ENCODE measurements at places on chromosomes 4 and X.
A peak's percentile ranks its signal among the peaks of the same experiment; 100 is the strongest.

- no peak for DNase-seq
These were observed 86.0 kb downstream of the SCD5 start for GRCh38 chr4:82712561-82712960.

DNA sequence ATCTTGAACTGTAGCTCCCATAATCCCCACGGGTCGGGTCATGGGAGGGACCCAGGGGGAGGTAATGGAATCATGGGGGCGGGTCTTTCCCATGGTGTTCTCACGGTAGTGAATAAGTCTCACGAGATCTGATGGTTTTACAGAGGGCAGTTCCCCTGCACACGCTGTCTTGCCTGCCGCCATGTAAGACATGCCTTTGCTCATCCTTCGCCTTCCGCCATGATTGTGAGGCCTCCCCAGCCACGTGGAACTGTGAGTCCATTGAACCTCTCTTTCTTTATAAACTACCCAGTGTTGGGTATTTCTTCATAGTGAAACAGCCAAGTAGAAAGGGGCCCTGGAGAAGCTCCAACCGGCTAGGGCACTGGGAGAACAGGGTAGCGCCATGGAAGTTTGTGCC lies 12.3 kb downstream of the CTAG1A start:
- DNase-seq, result no peak

DNA sequence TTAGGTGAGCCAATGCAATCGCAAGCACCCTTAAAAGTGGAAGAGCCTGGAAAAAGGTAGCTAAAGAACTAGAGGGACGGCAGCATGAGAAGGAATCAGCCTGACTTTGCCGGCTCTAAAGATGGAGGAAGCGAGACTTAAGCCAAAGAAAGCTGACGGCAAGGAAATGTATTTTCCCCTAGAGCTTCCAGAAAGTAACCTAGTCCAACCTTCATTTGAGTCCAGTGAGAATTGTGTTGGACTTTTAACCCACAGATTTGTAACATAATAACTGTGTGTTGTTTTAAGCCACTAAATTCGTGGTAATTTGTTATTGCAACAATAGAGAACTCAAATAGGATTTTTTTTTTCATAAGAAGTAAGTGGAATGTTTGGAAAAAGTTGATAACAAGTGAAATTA lies 212.7 kb upstream of the C1QTNF7 start:
- DNase-seq, result no peak

GRCh38 chr4:99655308-99656081 lies 2.1 kb downstream of the C4orf54 start:
- no peak for DNase-seq

DNA sequence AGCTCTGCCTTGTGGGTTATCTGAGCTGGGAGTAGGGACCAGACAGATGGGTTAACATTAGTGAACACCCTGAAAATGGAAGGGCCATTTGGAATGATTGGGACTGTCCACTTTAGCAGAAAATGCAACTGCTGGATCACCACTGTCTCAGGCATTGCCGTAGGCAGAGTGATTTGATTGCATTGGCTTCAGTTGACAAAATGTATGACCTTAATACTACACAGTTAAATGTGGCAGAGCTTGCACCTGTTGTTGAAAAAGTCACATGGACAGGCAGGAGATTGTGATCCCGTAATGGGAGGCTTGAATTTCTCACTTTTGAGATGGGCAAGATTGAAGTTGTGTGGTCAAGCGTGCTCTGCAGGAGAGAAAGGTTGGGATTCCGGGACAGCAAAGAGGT lies 166.5 kb upstream of the PUDP start:
- DNase-seq, result no peak

DNA sequence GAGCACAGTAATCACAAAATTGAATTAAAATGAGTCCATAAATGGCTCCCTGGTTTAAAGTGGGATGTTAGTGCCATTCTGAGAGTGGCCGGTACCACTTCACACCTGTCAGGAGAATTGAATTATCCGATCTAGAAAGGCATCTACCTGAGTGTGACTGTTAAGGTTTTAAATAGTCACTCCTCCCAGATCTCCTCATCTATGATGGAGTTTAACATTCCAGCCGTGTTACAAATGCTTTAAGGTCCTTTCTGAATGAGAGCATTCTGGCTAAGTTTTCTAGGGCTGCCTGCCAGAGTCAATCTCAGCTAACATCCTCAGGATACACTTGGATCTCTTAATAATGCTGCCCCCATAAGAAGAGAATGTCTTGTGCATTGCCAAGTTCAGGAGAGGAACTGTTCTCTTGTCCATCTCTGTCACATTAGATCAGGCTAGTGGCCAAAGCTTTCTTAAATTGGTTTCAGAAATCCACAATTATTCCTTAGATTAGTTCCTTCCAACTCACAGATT lies 231.1 kb downstream of the SLC39A8 start:
- no peak for DNase-seq

- no peak for DNase-seq
These were observed 22.4 kb upstream of the HPSE start for GRCh38 chr4:83356899-83357661.

- DNase-seq, result no peak
These were observed 68.8 kb upstream of the PPP1R2C start for GRCh38 chrX:42846741-42847140.

GRCh38 chrX:132737743-132738142 lies 220.7 kb downstream of the HS6ST2 start:
- DNase-seq, result peak; percentile 0

GRCh38 chr4:88054901-88055300 lies 47.5 kb downstream of the PKD2 start:
- no peak for DNase-seq

DNA sequence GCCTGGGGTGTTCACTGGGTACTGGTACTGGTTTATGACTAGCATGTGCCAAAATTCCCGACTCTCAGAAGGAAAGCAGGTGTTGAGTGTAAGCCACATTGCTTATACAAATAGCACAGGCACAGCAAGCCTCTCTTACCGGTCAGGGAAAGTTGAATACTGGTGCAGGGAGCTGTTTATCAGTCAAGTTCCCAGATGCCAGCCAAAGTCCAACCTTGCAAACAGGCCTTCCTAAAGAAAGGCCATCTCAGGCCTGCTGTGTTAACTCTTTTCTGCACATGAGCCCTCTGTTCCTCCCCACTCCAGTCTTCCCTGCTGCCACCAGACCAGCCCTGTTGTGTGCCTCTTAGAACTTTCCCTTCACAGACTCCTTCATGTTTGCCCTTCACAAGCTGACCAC lies 34.2 kb downstream of the PKD2 start:
- DNase-seq, result no peak

GRCh38 chr4:48196758-48197504 lies 62.9 kb upstream of the TXK start:
- DNase-seq, result no peak

DNA sequence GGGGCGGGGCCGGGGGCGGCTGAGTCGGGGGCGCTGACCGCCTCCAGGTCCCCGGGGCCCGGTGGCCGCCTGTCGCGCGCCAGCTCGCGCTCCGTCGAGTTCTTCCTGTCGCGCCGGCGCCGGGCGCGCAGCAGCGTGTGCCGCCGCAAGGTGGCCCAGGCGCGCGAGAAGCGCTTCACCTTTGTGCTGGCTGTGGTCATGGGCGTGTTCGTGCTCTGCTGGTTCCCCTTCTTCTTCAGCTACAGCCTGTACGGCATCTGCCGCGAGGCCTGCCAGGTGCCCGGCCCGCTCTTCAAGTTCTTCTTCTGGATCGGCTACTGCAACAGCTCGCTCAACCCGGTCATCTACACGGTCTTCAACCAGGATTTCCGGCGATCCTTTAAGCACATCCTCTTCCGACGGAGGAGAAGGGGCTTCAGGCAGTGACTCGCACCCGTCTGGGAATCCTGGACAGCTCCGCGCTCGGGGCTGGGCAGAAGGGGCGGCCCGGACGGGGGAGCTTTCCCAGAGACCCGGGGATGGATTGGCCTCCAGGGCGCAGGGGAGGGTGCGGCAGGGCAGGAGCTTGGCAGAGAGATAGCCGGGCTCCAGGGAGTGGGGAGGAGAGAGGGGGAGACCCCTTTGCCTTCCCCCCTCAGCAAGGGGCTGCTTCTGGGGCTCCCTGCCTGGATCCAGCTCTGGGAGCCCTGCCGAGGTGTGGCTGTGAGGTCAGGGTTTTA lies 1.5 kb downstream of the ADRA2C start:
- DNase-seq, result no peak

DNA sequence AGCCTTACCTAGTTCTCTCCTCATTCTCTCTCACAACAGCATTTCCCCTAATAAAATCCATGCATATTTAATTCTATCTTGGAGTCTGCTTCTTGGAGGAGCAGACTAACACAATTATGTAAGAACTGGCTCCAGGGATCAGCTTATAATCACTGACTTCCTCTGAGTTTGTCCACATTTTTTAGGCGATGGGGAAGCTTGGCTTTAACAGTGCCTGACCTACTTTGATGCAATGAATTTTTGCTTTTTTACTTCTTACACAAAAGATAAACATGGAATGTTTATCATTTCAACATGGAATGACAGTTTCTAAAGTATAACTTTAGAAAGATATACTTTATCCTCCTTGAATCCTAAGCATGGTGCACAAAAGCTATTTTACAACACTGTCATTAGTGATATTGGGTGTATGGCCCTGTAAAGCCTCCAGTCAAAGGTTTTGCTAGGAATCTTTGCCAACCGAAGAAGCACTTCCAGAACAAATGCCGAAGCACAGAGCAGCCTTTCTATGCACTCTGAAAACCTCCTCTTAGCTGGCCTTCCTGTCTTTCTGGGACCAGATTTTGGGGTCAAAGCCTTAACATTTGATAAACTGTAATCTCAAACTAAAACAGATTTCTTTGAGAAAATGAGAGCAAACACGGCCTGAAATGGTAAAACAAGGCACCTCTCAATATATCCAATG lies 736 bp downstream of the BDH2 start:
- no peak for DNase-seq

GRCh38 chrX:119391279-119391678 lies 7.9 kb upstream of the SLC25A43 start:
- DNase-seq, result no peak

DNA sequence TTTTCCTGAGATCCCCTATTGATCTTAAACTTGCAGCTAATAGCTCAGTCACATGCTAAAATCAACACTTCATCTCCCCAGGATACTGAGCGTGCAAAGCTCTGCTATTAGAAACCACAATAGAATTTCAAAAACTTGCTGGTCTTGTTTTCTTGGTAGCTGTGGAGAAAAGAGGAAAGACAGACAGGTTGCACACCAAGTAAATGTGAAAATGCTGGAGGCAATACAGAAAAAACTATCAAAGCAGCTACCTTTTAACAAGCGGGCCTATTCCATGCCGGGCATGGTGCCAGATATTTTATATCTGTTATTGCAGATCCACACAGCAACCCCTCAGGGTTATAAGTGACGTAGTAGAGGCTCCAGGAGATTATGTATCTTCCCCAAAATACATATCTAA lies 171.9 kb downstream of the DCTD start:
- no peak for DNase-seq

- DNase-seq, result no peak
These were observed 775.4 kb downstream of the STPG2 start for GRCh38 chr4:97367878-97368277.

- no peak for DNase-seq
These were observed 51.6 kb downstream of the NFKB1 start for GRCh38 chr4:102552781-102553180.

DNA sequence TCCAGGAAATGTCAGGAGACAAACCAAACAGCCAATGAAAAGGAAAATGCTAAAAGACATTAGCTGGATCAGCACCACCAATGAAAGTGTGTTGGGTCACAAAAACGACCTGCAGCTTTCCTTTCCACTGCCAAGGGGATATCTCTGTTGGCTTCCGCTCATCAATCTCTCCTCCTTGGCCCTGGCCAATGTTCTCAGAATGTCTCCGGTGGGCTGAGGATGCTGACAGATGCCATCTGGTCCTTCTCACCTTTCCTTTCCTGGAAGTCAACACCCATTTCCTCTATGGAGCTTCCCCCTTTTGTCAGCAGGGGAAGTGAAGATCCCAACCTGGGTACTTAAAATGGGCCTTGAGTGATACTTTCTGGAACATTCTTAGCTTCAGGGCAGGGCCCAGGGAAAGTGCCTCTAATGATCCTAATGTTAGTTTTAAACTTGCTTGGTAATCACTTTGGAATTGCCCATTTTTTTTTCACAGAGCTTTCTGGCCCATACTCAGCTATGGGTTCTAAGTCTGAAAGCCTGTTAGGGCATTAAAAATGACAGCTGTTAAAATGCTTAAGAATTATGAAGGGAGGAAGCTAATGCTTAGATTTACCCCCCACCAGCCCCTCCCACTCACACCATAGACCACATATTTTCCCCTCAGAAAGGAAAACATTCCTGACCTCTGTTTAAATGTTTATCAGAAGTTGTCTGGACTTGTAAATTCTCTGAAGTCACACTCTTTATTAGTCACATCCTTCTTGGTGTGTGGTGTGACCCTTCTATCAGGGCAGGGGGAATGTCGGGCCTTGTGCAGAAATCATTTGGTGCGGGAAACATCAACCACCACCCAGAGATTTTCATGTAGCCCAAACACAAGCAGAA lies 29.2 kb downstream of the IGFBP7 start:
- DNase-seq, result no peak

DNA sequence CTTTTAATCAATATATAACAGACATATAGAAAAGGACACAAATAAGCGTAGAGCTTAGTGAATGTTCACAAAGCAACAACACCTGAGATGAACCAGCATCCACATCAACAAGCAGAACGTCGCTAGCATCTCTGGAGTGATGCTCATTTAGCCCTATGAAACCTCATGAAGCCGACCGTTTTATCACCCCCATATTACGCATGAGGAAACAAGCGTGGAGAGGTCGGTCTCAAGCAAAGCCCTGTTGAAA lies 524 bp upstream of the RPS3A start:
- DNase-seq, result no peak

DNA sequence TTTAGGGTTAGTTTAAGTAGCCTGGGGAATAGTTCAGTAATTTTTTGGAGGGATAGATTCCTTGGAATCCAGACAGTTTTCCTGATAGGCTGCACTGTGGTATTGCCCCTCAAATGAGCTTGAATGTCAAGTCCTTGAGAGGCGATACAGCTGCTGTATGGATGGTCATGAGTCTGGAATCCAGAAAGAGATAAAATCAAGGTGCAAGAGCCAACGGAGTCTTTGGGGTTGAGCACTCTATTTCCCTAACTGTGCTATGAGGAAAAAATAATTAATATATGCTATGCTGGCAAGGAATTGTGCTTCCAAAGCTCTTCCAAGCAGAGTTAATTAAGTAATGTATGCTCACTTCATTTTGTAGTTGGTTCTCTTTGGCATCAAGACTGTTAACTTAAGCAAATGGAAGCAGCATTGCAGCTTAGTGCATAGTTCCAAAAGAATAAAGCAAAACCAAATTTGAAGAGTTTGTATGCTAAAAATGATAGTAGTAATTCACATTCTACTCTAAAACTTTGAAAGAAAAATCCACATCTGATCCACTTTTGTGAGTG lies 48.8 kb downstream of the LIMCH1 start:
- DNase-seq, result no peak

- DNase-seq, result no peak
These were observed 913 bp upstream of the SMIM10L2A start for GRCh38 chrX:135420831-135421230.

DNA sequence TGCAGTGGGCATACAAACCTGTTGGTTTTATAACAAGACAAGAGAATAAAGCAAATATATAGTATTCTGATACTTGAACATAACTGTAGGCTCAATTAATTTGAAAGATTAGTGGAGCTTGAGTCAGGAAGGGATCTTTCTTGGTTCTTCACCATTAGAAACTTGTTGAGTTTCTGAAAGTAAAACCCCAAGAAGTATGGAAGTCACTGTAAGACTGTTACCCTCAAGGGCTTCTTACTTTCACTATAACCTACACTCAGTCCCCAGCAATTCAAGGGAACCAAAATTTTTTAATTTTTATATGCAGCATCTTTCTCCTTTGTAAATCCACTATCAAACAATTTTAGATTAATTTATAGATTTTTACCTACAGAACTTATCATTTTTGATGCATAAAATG lies 2019.2 kb upstream of the ADGRL3 start:
- no peak for DNase-seq

Measured in stimulated activated CD4-positive, alpha-beta T cell treated with anti-CD3 and anti-CD28 coated beads, Interleukin-2, amount 100 ng/mL, for 4 hours (primary cell).